ENCODE measurements at places on chromosomes 3 and 15.

GRCh38 chr3:195146131-195146530 is 124.8 kb downstream of the XXYLT1 start:
- no peak for DNase-seq

DNA sequence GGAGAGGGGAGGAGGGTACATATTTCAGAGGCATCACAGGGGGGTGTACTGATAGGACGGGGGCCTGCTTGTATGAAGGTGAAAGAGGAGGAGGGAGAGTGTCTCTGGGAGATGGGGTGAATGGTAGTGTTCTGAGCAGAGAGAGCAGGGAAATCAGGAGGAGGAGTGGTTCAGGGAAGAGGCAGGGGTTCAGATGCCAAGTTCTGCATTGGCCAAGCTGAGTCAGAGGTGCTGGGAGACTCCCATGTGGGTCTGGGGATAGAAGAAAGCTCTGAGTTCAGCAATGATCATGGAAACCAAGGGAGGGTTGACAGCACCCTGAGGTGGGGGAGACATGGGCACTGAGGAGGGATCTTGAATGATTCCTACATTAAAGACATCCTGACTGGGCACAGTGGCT is 3.0 kb downstream of the CYP8B1 start:
- DNase-seq, result no peak

- DNase-seq, result no peak
Observed at GRCh38 chr3:103127737-103128136, 692.9 kb downstream of the ZPLD1 start.

DNA sequence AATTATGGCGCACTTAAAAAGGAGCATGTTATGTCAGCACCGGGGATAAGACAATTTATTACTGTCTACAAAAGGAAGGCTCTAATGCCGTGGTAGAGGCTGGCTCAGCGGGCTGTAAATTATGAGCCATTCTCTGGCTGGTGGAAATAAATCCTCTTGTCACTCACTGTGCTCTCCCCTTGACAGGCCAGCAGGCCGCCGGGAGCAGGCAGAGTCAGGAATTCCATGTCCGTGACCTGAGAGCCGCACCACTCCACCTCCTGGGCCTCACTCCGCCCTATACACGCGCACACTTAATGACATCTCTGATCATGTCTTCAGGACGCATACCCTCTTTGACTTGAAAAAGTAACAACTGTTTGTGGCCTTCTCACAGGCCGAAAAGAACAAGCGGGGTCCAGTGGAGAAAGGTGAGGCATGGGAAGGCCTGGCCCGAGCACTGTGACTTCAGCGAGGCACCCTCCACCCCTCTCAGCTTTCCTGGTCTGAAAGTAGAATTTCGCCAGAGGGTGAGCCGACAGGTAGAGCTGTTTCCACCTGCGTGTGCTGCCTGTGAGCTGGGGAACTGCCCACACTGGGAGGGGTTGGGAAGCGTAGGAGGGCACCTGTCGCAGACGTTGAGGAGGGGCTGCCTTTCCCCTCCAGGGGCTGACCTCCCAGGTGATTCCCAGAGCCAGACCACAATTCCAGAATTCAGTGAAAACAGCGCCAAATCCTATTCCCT is 13.2 kb upstream of the PCSK6 start:
- DNase-seq, result no peak

GRCh38 chr15:75185271-75186029 is 16.2 kb upstream of the C15orf39 start:
- no peak for DNase-seq

DNA sequence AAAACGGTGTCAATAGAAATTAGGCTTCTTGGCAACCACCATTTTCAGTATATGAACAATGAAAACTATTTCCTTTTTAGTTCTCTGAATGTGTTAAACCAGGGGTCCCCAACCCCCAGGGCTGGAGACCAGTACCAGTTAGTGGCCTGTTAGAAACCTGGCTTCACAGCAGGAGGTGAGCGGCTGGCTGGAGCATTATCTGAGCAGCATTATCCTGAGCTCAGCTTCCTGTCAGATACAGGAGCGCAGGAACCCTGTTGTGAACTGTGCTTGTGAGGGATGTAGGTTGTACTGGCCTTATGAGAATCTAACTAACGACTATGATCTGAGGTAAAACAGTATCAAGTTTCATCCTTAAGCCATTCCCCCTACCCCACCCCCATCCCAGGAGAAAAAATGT is 328.7 kb downstream of the ZBBX start:
- DNase-seq, result no peak

- no peak for DNase-seq
Observed at GRCh38 chr3:174857301-174857700, 1.8 kb upstream of the NAALADL2 start.

DNA sequence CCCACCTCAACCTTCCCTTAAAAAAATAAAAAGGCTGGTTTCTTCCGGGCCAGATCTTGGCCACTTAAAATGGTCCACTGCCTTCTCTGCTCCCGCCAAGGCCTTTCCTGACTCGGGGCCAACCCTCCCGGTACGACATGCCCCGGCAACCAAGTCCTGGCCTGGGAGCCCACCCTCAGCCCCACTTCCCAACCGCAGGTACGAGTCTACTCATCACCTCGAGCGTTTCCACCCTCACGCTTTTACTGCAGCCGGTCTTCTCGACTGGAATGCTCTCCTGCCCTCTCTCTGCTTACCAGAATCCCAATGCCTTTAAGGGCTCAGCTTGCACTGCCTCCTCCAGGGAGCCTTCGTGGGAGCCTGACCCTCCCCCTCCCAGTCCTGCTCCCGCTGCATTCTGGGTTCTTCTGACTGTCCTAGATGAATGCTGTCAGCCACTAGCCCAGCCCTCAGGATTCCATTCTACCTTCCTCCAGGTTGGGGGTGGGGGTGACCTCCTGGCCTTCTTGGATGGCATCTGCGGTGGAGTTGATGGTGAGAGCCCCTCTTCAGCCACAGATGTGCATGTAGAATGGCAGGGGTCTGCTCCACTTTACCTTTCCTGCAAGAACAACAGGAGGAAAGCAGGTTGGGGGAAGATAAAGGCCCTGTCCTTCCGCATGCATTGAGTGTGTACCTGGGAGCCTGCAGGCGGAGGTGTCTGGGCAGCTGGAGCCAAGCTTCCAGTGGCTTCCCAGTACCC is 1.1 kb upstream of the CSRNP1 start:
- DNase-seq, result no peak

DNA sequence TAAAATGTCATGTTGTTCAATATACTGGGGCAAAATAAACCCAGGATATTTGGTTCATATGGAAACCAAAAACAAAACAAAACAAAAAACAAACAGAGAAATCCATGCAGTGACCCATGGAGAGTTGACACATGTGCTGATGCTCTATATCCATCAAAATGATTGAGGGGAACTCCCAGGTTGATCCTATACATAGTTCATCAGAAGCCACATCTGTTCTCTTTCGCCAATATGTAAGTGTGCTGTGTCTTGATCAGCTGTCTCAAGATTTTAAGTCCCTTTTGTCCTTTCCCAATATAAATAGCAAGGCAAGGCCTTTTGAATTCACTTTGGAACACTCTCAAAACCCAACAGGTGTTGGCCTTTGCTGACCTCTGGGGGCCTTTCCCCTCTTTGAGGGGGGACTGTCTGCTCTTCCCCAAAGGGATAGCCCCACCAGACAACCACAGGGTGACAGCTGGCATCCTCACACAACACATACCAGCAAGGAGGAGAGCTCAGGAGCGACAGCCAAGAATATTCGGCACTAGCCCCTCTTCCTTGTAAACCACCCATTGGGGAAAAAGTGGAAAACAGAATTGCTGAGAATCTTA is 209.4 kb upstream of the CD96 start:
- DNase-seq, result no peak

- DNase-seq, result no peak
Observed at GRCh38 chr15:83365370-83365938, 81.0 kb upstream of the BNC1 start.

- DNase-seq, result no peak
Observed at GRCh38 chr15:42582569-42583375, 7.4 kb downstream of the STARD9 start.

GRCh38 chr15:52294881-52295420 is 653 bp downstream of the MYO5C start:
- DNase-seq, result no peak

GRCh38 chr3:11832981-11833905 is 13.4 kb downstream of the TAMM41 start:
- DNase-seq, result no peak

DNA sequence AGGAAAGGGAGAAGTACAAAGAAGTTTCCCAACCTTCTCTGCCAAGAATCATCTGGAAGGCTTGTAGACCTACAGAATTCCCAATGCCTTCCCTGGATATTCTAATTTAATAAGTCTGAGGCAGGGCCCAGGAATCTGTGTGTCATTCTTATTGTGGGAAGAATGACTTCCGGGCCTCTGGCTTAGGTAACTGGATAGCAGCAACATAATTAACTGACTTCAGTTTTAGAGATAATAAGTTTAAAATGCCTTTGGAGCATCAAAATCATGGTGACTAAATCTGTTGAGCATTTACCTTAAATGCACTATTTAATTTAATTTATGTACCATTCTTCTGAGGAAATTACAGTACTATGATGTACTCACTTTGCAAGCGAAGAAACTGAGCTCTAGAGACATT is 44.3 kb upstream of the TM4SF1 start:
- no peak for DNase-seq

GRCh38 chr15:96746665-96747064 is 416.2 kb downstream of the NR2F2 start:
- DNase-seq, result no peak

DNA sequence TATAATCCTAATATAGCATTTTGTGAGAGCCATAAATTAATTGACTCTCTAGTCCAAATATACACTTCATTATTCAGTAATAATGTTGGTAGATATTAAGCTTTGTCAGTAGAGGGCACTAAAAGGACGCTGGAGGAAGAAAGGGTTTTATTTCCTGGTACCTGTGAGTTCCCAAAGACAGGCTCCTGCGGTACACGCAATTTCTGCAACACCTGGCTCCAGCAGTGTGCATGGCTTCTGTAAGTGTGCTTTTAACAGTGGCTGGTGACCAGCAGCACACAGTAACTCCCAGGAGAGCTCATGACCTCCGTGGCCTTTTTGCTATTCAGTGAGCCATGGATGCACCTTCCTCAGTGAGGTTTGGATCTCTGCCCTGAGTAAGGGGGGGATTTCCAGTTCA is 338.3 kb upstream of the ZNF385D start:
- no peak for DNase-seq

GRCh38 chr15:60941448-60941847 is 287.7 kb downstream of the RORA start:
- no peak for DNase-seq

DNA sequence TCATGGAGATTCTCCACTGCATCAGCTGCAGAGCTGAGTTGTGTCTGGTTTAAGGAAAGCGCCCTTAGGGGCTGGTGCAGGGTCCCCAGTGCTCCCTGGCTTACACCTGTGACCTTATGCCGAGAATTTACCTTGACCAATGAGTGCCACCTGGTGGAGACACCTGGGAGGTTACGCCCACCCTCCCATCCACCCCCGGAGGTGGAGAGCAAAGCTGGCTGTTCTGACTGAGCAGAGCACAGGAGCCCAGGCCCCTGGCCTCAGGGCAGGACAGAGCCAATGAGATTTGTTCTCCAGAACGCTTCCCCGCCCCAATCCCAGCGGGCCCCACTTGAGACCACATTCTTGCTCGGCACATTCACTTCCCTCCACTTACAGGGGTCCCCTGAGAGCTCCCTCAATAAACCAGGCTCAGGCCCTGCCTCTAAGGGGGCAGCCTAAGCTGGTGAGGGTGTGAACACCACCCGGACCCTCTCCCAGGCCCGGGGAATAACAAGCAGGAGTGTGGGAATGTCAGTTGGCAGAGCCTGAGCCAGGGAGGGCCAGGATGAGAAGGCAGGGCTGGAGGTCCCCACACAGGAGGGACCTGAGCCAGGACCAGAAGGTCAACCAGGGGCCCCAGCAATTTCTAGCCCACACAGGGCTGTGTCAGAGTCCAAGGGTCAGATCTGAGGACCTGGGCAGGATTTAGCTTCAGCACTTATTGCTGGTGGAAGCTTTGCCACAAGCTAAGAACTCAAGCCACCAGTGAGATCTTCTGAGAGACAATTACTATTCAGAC is 117.1 kb downstream of the TPRA1 start:
- DNase-seq, result no peak

- peak; percentile 45 for DNase-seq
Observed at GRCh38 chr3:195129644-195130492, 141.1 kb downstream of the XXYLT1 start.

DNA sequence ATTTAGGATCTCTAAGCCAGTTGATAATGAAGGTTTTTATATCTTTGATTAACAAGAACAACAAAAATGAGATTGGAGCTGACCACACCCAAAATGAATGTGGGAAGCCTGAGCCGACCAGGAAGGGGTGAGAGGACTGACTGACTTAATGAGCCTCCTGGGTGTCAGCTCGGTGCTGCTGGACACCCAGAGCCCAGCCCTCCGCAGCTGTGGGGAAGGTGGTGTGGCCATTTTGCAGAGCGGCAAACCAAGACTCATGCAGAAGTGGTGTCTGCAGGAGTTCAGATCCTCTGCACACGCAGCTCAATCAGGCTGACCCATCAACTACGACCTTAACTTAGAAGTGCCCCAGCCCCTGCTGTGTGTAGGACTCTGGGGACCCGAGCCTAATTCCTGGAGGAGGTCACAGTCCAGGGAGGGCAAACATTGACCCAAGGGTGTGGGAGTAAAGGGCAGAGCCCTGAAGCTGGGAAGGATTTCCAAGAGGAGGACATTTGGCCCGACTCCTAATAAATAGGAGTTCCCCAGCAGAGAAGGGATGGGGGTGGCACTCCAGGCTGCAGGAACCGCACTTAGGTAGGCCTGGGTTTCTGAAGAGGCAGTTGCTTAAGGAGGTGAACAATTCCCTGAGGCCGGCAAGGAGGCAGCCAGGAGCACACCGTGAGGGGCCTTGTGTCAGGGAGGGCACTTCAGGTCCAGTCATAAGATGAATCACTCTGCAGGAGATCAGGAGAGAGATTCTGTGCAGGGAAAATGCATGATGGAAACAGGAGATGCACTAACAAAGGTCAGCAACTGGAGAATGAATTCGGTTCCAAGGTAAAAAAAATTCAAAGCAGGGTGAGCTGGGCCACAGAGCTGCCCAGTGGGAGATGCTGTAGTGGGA is 197.1 kb upstream of the TPM1 start:
- DNase-seq, result no peak

DNA sequence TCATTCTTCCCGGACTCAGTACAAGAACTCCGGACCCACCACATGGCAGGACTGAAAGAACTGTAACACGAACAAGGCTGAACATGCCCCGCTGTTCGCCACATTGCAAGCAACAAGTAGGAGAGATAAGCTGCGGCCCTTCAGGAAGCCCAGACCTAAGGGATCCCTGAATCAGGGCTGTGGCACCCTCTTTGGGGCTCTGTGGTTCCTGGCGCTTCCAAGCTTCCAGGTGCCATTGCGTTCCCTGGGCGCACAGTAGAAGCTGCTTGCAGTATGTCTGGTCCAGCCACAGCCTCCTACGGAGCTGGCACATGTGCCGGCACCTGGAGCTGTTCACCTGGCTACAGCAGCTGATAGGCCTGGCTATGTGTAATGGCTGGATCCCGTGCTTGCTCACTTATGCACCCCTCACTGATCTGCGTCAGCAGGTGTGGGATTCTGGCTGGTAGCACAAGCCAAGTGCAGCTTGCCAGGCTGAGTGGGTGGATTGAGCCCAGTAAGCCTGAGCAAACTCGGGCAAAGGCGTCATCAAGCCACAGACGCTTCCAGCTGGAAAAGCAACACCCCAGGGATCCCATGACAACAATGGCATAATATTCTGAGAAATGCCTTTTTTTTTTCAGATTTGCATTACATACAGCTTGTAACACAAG is 748.6 kb upstream of the GBE1 start:
- DNase-seq, result no peak

- DNase-seq, result no peak
Observed at GRCh38 chr3:154378311-154378710, 51.7 kb downstream of the GPR149 start.

Measured in stimulated activated CD4-positive, alpha-beta T cell treated with anti-CD3 and anti-CD28 coated beads, Interleukin-12 subunit alpha, Interleukin-12 subunit beta, amount 100 ng/mL, for 48 hours (primary cell).